ENCODE measurements at places on chromosomes 3 and 15. TPM values are rescaled to one million over a fixed set of nuclear protein-coding genes. Genes with fewer than 3 reads are reported as not detected.

FBXO40 gene
- total RNA-seq, result not detected

CCR8 gene
- not detected for total RNA-seq

SLCO3A1 gene
- 1.8 TPM for total RNA-seq

SMCO1 gene
- not detected for total RNA-seq

MITF gene
- total RNA-seq, result 5.7 TPM

CTNNB1 gene
- 2,271 TPM for total RNA-seq

ZMAT3 gene
- 17.1 TPM for total RNA-seq

SYNPR gene
- not detected for total RNA-seq

HGD gene
- total RNA-seq, result not detected

NTRK3 gene
- not detected for total RNA-seq

RFC4 gene
- total RNA-seq, result 12.5 TPM

GOLGA6L4 gene
- 1.8 TPM for total RNA-seq

PPIB gene
- total RNA-seq, result 667 TPM

STAB1 gene
- total RNA-seq, result 330 TPM

GRIP2 gene
- total RNA-seq, result not detected

POLQ gene
- total RNA-seq, result 1.6 TPM

AP3B2 gene
- not detected for total RNA-seq

ZPLD1 gene
- total RNA-seq, result not detected

SCN11A gene
- 0.13 TPM for total RNA-seq

CXCR6 gene
- total RNA-seq, result not detected

FOXB1 gene
- total RNA-seq, result not detected

DNAH1 gene
- total RNA-seq, result 1.0 TPM

CD80 gene
- under 0.01 TPM for total RNA-seq

BCL2A1 gene
- 0.13 TPM for total RNA-seq

TM4SF4 gene
- not detected for total RNA-seq

NEK10 gene
- total RNA-seq, result 1.9 TPM

CEMIP gene
- 0.26 TPM for total RNA-seq

SHC4 gene
- 0.51 TPM for total RNA-seq

GPR149 gene
- not detected for total RNA-seq

TRA2B gene
- total RNA-seq, result 174 TPM

CCDC191 gene
- total RNA-seq, result 1.1 TPM

ANKRD63 gene
- total RNA-seq, result not detected

MED12L gene
- 0.13 TPM for total RNA-seq

BOC gene
- total RNA-seq, result not detected

TMA7 gene
- total RNA-seq, result 108 TPM

C2CD4A gene
- total RNA-seq, result 3.2 TPM

SEC22A gene
- 28.7 TPM for total RNA-seq

SERPINI2 gene
- not detected for total RNA-seq

NMNAT3 gene
- total RNA-seq, result 0.77 TPM

LYZL4 gene
- total RNA-seq, result not detected

ALDH1A3 gene
- total RNA-seq, result 33.9 TPM

MAGEL2 gene
- total RNA-seq, result not detected

ROBO2 gene
- total RNA-seq, result not detected

SENP2 gene
- total RNA-seq, result 18.6 TPM

RGMA gene
- under 0.01 TPM for total RNA-seq

ANKRD34C gene
- not detected for total RNA-seq

C3orf85 gene
- total RNA-seq, result not detected

ERICH6 gene
- total RNA-seq, result under 0.01 TPM

MNS1 gene
- 0.13 TPM for total RNA-seq

ADAMTS9 gene
- 38.2 TPM for total RNA-seq

KLHL40 gene
- total RNA-seq, result not detected

KLHL6 gene
- 2.1 TPM for total RNA-seq
